ENCODE measurements at places on chromosomes 1 and 21.
A peak's percentile ranks its signal among the peaks of the same experiment; 100 is the strongest.

DNA sequence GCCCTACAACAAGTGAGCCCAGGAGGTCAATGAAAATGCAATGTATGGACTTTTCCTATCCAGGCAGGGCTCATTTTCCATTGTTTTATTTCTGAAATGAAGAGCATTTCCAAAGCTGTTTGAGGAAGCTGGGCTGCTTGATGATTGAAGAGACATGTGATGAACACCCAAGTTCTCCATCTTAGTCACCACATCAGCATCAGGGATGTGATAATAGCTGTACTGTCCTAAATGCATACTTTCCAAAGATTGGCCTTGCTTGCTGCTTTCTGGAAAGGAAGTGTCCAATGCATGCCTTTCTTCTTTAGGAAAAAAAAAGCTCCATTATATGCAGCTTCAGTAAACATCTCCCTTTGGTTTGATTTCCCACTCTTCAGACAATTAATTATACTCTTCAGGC, 425.9 kb upstream of the RUNX1 start:
- peak; percentile 50 for DNase-seq

DNA sequence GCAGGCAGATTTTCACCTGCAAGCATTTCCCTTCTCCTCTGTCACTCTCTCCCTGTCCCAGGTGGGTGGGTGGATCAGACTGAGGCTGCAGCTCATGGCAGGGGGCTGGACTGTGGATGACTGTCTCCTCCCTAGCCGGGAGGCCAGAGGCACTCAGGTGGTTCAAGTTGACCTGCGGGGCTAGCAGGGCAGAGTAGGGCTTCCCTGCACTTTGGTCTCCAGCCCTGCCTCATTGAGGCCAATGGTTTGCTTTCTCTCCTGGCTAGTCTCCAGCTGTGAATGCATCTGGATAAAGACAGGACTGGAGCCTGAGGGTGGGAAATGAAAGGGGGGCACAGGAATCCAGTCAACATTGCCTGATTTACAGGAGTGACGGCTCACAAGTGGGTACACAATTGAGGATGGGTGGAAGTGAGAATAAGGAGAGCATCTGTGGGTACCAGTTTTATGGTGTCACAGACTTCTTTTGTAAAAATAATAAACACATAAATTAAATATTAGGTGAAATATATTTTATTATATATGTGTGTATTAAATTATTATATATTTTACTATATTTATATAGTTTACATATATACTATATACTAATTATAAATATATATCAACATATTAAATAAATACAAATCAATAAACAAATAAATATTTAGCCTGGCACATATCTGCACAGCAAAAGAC, 25.6 kb downstream of the RUNX1 start:
- DNase-seq: no peak

GRCh38 chr1:3419415-3420204, 34.9 kb upstream of the ARHGEF16 start:
- no peak for DNase-seq

DNA sequence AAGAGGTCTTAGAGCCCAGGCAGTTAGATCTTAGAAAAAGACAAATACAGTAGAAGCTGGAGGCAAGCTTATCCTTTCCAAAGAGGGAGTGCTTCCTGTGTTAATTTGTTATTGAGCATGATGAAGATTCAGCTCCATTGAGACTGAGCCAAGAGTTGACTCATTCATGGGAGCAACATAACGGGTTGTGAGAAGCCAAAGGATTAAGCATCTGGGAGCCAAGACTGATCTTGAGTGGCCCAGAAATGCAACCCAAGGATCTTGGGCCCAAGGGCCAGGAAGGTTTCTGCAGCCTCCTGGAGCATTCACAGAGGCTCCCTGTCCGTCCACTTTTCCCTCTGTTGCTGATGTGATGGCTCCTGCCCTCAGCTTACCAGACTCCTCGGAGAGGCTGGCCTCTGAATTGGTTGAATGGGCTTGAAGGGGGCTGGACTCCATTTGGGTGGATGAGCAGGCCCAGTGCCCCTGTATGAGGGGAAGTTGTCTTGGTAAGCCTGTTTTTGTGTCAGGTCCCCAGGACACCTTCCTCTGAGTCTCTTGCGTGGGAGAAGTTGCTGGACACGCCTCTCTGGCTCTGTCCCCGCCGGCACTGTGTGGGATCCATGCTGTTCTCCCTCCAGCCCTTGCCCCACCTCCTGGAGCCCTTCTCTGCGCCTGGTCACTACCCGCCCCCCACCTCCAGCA, 42.4 kb downstream of the PDE9A start:
- peak; percentile 62 for DNase-seq

- DNase-seq: no peak
Observed at GRCh38 chr1:3702528-3702927, 49.7 kb upstream of the CCDC27 start.

DNA sequence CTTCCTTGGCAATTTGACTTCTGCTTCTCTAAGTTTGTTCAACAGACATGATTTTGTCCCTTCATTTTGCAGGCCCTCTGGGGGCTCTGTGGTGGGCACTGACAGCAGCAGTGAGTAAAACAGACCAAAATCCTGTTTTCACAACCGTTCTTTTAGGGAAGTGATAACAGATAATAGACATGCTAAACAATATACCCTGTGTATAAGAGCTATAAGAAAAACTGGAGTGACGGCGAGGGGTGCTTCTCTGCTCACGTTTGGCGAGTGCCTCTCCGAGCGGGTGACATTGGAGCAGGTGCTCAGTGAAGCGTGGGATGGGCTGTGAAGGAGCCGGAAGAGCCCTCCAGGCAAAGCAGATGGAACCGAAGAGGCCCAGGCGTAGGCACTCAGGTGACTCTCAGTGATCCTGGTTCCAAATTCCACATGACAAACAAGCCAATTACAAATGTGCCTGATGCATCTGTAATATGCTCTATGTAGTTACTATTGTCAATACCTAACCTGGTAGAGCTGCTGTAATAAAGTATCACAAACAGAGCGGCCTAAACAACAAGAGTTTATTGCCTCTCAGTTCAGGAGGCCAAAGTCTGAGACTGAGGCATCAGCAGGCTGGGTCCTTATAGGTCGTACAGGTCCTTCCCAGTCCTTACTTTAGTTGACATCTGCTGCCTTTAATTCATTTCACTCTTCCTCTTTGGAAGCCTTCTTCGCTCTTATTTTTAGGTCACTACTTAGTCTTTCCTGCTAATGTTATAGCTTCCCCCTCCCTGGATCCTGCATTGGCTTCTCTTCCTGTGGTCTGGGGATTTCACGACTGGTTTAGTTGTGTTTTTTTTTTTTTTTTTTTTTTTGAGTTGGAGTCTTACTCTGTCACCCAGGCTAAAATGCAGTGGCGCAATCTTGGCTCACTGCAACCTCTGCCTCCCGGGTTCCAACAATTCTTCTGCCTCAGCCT, 20.1 kb downstream of the OR2B11 start:
- no peak for DNase-seq

DNA sequence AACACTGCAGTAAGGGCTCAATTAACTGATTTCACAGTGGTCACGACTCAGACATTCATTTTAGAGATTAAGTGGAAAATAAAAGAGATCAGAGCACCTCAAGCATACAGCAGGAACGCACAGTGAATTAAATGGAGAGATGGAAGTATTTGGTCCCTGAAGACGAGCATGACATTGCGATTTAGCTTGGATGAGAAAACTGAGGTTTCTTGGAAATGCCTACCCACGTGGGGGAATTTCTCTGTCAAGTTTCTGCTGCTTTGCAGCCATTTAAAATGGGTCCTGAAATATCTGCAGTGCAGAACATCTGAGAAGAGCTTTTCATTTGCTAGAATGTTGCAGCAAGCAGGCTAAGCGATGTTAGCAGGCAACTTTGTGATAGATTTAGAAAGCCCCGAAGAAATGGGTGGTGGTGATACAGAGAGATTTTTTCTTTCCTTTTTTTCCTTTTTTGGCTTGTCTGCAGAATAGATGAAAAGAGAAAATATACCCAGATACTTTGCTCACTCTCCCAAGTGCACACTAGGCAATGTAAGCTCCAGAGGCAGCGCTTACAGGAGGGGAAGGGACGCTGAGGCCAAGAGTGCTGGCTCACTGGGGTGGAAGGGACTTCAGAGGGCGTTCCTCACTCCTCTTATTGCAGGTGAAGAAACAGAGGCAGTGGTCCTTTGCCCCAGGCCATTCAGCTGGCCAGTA, 258.0 kb downstream of the KCNJ6 start:
- no peak for DNase-seq

DNA sequence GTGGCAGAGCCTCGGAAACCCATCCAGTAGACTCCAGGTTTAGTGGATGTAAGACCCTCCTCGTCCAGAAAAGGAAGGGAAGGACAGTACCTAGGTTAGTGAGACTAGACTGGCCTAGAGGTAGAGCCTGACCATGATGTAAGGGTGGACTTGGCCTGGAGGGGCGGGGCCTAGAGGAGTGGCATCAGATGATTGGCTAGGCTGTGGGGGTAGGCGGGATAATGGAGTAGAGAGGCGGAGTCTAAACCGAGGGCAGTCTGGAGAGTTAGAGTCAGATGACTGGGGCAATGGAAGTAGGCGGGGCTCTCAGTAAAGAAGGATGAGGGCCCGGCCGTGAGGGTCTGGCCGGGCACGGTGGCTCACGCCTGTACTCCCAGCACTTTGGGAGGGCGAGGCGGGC, 70.1 kb downstream of the EPHB2 start:
- no peak for DNase-seq

DNA sequence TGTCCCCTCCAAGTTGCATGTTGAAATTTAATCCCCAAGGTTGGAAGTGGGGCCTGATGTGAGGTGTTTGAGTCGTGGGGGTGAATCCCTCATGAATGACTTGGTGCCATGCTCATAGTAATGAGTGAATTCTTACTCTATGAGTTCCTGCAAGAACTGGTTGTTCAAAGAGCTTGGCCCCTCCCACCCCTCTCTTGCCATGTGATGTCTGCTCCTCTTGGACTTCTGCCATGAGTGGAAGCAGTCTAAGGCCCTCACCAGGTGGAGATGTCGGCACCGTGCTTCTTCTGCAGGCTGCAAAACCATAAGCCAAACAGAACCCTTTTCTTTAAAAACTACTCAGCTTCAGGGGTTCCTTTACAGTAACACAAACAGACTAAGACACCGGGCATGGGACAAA, 14.3 kb downstream of the G0S2 start:
- no peak for DNase-seq

DNA sequence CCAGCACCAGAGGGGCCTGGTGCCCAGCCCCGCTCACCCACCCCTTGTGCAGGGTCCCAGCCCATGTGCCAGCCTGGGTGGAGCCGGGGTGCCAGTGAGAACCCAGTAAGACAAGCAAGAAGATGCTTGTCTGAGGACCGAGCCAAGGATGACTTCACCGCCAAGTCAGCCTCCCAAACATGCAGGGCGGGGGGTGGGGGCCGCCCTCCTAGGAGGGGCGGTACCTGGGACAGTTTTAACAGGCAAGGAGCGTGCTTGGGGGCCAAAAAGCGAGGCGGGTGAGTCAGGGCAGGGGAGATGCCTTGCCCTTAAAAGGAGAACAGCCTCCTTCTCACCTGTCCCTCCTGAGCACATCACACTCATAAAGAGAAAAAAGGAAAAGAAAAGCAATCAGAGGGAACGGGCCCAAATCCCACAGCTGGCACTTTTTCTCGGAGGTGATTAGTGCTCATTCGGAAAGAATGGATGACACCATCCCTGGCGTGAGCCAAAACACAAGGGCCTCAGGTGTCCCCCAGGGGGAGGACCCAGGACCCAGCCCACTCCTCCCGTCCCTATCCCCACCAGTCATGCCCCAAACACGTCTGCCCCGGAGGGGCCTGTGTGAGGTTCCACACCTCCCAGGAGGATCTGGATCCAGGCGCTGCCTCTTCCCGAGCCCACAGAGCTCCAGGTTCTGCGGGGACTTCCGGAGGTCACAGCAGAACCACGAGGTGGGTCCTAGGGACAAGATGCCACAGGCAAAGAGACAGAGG, 77.6 kb upstream of the IFFO2 start:
- DNase-seq: peak; percentile 20

DNA sequence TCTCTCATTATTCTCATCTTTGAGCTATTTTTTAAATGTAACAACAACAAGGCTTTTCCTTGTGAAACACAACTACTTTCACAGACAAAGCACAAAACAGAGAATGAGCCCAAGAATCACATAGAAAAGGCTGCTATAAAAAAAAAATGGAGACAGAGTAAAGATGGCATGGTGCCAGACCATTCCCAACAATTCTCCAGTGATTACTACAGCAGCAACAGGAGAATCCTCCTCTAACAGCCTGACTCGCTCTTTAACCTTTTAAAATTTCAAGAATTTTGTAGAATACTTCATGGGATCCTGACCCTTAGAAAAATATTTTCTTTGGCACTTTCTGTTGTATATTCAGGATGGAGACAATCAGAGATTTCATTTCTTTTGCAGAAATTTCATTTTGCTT, 3.8 kb upstream of the BCAS2 start:
- peak; percentile 23 for DNase-seq

GRCh38 chr1:32028746-32029145, 15.1 kb downstream of the KHDRBS1 start:
- DNase-seq: peak; percentile 49

DNA sequence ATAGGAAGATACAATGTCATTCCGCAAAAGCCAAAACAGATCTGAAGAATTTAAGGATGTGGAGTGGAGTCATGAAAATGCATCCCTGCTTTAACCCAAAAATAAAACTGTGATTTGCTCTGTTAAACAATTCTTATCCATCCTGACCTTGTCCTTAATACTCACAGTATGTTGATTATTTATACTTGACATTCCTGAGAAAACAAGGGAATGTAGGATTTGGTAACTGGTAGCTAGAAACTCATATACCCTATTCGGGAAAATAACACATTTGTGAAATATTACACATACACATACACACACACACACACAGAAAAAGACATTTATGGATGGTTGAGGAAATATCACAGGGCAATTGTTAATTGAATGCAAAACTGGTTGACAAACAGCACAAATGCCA, 80.2 kb downstream of the FMN2 start:
- DNase-seq: no peak

DNA sequence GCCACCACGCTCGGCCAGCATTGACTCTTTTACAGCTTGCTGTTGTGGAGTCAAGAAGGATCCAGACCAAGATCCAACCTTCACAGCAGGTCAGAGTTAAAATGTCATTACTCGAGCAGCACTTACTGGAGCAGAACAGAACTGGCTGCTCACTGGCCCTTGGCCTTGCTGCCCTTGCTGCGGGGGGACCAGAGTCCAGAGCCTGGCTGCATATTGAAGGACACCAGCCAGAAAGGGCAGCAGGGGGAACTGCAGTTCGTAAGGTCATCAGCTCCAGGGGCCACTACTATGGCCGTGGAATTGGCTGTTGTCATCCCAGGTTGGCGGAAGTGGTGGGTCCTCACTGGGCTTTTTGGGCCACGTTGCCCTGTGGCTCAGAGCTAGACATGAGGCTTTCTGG, 15.3 kb upstream of the GPR137B start:
- no peak for DNase-seq
